ENCODE measurements at places on chromosomes 4 and X.

DNA sequence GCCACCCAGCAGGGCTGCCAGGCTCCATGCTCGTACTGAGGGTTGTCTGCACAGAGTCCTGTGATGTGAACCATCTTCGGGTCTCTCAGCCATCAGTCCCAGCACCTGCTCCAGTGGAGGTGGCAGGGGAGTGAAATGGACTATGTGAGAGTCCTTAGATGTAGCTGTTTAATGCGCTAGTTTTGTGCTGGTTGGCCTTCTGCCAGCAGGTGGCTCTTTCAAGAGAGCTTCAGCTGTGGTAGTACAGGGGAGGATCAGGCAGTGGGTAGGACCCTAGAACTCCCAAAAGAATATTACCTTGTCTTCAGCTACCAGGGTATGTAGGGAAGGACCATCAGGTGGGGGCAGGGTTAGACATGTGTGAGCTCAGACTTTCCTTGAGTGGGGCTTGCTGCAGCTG is 1066.0 kb downstream of the GLUD2 start:
- H3K36me3 ChIP-seq = no peaks in the 10 kb centered on the region
- H3K4me1 ChIP-seq = no peaks in the 10 kb centered on the region
- H3K27me3 ChIP-seq = no peaks in the 10 kb centered on the region
- no peak overlapping the region for H3K4me3 ChIP-seq

GRCh38 chr4:101865501-101866062 is 75.1 kb downstream of the BANK1 start:
- DNase-seq = no peak
- H3K4me3 ChIP-seq = no peak overlapping the region
- no peak overlapping the region for H3K27ac ChIP-seq
- H3K36me3 ChIP-seq = no peaks in the 10 kb centered on the region

DNA sequence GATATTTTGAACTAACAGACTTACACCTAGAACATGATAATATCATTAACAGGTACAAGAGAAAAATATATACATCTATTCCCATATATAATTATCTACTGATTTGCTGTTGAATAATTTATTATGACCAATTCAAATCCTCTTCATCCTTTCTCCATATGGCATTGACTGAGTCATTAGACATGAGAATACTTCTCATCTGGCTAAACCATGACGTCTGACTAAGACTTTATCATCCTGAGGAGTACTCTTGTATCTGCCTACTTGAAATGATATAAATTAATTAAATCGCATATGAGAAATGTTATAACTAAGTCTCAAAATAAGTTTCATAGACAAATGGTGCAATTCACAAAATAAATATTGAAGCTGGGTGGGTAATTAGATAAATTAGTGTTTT is 67.4 kb downstream of the EMCN start:
- H3K36me3 ChIP-seq = no peaks in the 10 kb centered on the region
- no peak overlapping the region for H3K27ac ChIP-seq
- no peak overlapping the region for H3K4me3 ChIP-seq
- H3K4me1 ChIP-seq = no peaks in the 10 kb centered on the region
- no peaks in the 10 kb centered on the region for H3K27me3 ChIP-seq

DNA sequence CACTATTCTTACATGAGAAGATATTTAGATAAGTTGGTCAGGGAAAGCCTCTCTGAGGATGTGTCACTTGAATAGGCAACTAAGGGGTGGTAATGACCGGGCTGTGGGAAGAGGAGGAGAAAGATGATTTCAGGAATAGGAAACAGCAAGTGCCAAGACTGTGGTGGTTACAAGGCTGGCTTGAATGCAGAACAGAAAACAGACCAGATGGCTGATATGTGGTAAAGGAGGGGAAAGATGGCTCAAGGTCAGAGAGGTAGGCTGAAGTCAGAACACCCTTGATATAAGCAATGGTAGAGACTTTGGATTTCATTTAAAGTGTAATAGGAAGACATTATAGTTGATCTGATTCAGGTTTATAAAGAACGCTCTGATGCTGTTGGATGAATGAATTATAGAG is 15.0 kb downstream of the TLR7 start:
- no peak overlapping the region for H3K4me3 ChIP-seq
- no peak for DNase-seq
- H3K27me3 ChIP-seq = peaks cover 10% of the 10 kb centered on the region
- H3K27ac ChIP-seq = no peak overlapping the region

GRCh38 chr4:19947349-19947748 is 304.4 kb upstream of the SLIT2 start:
- no peak overlapping the region for H3K4me3 ChIP-seq
- peaks cover 17% of the 10 kb centered on the region for H3K4me1 ChIP-seq
- H3K27me3 ChIP-seq = no peaks in the 10 kb centered on the region
- H3K36me3 ChIP-seq = no peaks in the 10 kb centered on the region

- no peak for DNase-seq
- H3K36me3 ChIP-seq = no peaks in the 10 kb centered on the region
- no peak overlapping the region for H3K4me3 ChIP-seq
- no peaks in the 10 kb centered on the region for H3K4me1 ChIP-seq
- H3K27me3 ChIP-seq = no peaks in the 10 kb centered on the region
- H3K27ac ChIP-seq = no peak overlapping the region
Observed at GRCh38 chrX:125577479-125577878, 257.8 kb downstream of the TEX13C start.

DNA sequence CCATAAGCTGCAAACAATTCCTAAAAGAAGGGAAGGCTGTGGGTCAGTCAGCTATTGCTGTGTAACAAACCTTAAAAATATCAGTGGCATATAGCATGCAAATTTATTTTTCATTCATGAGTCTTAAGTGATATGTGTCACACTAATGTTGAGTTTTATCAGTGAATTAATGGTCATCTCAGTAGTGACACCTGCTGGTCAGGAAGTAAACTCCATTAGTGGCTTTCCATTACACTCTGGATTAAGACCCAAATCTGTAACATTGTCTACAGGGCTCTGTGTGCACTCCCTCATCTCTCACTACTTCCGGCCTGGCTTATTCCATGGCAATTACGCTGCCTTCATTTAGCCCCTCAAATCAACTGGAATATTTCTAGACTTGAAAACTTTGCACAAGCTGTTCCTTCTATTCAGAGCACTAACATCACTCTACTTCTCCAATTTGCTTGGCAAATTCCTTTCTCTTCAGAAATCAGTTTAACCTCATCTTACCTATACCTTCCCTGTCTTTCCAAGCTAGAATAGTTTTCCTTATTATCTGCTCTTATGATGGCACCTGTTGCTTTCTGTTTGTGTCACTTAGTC is 217.3 kb upstream of the TAPT1 start:
- H3K36me3 ChIP-seq = no peaks in the 10 kb centered on the region
- DNase-seq = peak; percentile 36
- no peak overlapping the region for H3K27ac ChIP-seq
- no peaks in the 10 kb centered on the region for H3K4me1 ChIP-seq

DNA sequence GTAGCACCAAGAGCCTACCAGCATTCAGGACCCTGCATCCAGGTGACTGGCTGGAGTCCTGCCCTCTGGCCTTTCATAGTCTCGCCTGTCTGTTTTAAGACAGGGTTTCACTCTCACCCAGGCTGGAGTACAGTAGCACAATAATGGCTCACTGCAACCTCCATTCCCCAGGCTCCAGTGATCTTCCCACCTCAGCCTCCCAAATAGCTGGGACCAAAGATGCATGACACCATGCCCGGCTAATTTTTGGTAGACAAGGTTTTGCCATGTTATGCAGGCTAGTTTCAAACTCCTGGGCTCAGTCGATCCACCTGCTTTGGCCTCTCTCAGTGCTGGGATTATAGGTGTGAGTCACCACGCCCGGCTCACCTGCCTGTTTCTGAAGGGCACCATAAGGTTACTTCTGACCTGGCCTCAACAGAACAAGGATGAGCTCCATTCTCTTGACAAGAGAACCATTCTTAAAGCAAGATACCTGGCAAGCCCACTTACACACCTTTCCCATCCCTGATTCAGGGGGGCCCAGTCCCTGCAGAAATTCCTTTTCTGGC is 6.7 kb downstream of the RPS4X start:
- DNase-seq = no peak
- no peak overlapping the region for H3K4me3 ChIP-seq
- H3K36me3 ChIP-seq = peaks cover 59% of the 10 kb centered on the region
- peaks cover 51% of the 10 kb centered on the region for H3K4me1 ChIP-seq

GRCh38 chr4:6991771-6992557 is 51.2 kb upstream of the TADA2B start:
- H3K36me3 ChIP-seq = peaks cover 10% of the 10 kb centered on the region
- H3K27me3 ChIP-seq = no peaks in the 10 kb centered on the region
- H3K27ac ChIP-seq = peak overlapping the region; percentile 66

DNA sequence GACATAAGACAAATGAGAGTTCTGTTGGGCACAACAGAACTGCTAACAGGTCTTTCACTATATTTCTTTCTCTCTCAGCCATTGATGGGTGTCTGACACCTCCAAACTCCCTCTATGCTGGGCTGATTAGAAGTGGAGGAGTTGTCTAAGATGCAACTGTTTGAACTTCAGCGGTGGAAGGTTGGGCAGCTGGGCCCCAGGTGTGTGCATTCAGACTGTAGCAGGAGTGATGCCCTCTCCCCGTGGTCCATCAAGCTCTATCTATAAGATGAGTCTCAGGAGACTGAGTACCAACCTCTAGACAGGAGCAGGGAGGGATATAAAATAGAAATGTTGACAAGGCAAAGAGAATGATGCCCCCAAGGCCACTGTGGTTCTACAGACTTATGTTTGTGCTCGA is 28.2 kb upstream of the CHRNA9 start:
- H3K27ac ChIP-seq = no peak overlapping the region
- H3K36me3 ChIP-seq = no peaks in the 10 kb centered on the region
- H3K4me1 ChIP-seq = peaks cover 2% of the 10 kb centered on the region
- DNase-seq = no peak
- H3K27me3 ChIP-seq = no peaks in the 10 kb centered on the region

DNA sequence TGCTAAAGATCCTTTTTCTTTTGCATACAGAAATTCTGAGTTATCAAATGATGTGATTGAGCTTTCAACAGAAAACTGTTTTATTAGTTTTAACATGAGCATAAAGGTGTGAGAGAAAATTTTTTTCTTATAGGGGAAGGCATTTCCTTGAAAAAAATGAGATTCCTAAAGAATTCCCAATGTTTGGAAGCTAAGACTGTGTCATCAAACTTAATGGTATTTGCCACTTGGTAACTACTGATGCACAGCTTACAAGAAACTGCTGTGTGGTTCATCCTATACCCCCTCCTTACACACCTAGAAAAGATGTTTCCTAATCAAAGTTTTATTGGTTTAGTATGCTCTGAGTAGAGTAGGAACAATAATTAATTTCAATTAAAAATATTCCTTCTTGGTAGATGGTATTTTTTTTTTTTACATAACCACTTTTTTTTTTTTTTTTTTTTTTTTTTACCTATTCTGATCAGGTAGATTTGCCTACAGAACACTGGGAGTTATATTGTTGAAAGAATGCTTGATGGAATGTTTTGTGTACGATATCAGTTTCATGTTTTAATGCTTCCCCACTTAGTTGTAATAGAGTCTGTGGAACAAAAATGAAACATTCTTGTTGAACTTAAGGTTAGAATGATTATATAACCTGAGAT is 6.0 kb downstream of the PTPN13 start:
- no peak for DNase-seq
- no peak overlapping the region for H3K4me3 ChIP-seq
- H3K27me3 ChIP-seq = no peaks in the 10 kb centered on the region
- H3K36me3 ChIP-seq = no peaks in the 10 kb centered on the region
- peaks cover 3% of the 10 kb centered on the region for H3K4me1 ChIP-seq

GRCh38 chr4:72613959-72614358 is 44.9 kb upstream of the ADAMTS3 start:
- no peak overlapping the region for H3K4me3 ChIP-seq
- no peak overlapping the region for H3K27ac ChIP-seq
- H3K27me3 ChIP-seq = no peaks in the 10 kb centered on the region

- H3K27ac ChIP-seq = no peak overlapping the region
- peaks cover 12% of the 10 kb centered on the region for H3K36me3 ChIP-seq
- peak; percentile 53 for DNase-seq
- no peaks in the 10 kb centered on the region for H3K27me3 ChIP-seq
- peak overlapping the region; percentile 55 for H3K4me3 ChIP-seq
Observed at GRCh38 chr4:143559757-143560147, 46.2 kb downstream of the SMARCA5 start.

GRCh38 chrX:153932220-153932915 is 2.5 kb downstream of the NAA10 start:
- peaks cover 12% of the 10 kb centered on the region for H3K36me3 ChIP-seq
- H3K4me3 ChIP-seq = no peak overlapping the region
- no peak for DNase-seq
- peaks cover 31% of the 10 kb centered on the region for H3K4me1 ChIP-seq
- H3K27ac ChIP-seq = no peak overlapping the region

DNA sequence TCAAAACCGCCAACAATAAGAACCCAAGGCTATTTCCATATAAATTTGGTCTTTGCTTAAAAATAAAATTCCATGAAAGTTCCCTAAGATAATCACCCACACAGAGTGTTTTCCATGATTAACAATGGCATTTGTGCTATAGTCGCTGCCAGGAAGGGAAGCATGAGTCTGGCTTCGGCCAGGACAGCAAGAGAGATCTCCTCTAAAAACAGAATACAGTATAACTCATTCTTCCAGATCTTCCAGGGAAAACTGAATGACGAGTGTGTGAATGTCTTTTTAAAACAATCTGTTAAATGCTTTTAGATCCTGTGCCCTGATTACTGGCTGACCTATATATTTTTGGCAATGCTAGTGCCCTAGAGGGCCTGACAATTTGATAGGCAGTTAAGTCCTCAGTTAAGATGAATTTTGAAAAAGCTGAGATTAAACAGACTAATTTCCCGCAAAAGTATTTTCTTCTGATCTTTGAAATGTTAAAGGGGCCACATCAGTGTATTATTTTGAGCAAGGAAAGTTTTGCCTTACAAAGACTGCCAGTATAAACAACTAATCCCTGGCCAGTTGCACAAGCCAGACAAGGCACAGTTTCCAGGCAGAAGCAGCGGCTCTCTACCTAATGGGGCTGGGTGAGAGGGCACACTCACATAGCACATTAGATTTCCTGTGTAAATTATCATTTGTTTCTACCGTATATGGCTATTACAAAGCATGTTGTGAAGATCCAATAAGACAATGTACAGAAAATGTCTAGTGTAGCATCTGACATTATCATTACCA is 127.3 kb downstream of the DCHS2 start:
- no peak overlapping the region for H3K27ac ChIP-seq
- H3K4me1 ChIP-seq = no peaks in the 10 kb centered on the region
- no peaks in the 10 kb centered on the region for H3K36me3 ChIP-seq
- no peak for DNase-seq
- no peak overlapping the region for H3K4me3 ChIP-seq

GRCh38 chr4:108751321-108751720 is 11.5 kb downstream of the ETNPPL start:
- no peaks in the 10 kb centered on the region for H3K27me3 ChIP-seq
- DNase-seq = no peak
- no peaks in the 10 kb centered on the region for H3K36me3 ChIP-seq
- no peak overlapping the region for H3K4me3 ChIP-seq
- H3K27ac ChIP-seq = no peak overlapping the region

Measured in SK-N-SH (cell line).